ENCODE measurements at places on chromosomes 6 and 20. TPM values are rescaled to one million over a fixed set of nuclear protein-coding genes. Genes with fewer than 3 reads are reported as not detected.

EYA2 gene
- total RNA-seq: not detected

BPIFB1 gene
- not detected for total RNA-seq

RPS6KA2 gene
- 14.7 TPM for total RNA-seq

HDGFL1 gene
- total RNA-seq: not detected

Data from G401 (cell line).